Activated CD4-positive, alpha-beta T cell treated with anti-CD3 and anti-CD28 coated beads, Interleukin-2, Interleukin-6, amounts not matched to agents 100 ng/mL and 50 ng/mL, durations not matched to agents 16 hours and 8 hours (primary cell): ENCODE measurements at places on chromosomes 7 and 10.

DNA sequence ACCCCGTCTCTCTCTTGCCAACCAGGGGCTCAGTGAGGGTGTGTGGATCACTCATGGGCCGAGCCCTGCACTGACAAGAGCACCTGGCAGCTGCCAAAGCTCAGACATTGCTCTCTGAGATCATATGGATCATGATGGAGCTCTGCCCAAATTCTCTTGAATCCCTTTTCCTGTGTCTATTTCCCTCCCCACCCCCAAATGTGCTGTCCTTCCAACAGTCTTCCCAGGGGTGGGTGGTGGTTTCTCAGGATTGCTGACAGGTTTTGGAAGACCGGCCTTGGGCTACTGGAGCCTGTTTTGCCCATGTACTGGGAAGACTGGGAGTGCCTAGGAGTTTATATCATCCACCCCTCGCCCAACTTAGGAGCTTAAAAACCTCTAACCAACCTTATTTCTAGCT lies 10.5 kb downstream of the ARHGAP22 start:
- no peak for DNase-seq

DNA sequence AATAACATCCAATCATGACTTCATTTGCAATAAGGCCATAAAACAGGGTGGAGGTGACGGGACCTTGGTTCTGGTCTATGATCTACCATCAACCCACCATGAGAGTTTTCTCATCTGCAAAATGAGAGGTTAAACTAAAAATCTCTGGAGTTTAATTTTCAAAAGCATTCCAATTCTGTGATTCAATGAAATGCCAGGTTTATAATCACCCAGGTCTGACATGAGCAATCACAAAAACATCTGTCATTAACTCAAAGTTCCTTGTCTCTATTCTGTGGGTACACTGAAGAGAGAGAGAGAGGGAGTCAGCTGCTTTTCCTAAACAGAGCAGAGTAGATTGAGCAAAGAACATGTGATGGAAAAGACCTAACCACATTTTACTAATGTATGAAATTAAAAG lies 75.4 kb downstream of the NUDCD3 start:
- DNase-seq = no peak

DNA sequence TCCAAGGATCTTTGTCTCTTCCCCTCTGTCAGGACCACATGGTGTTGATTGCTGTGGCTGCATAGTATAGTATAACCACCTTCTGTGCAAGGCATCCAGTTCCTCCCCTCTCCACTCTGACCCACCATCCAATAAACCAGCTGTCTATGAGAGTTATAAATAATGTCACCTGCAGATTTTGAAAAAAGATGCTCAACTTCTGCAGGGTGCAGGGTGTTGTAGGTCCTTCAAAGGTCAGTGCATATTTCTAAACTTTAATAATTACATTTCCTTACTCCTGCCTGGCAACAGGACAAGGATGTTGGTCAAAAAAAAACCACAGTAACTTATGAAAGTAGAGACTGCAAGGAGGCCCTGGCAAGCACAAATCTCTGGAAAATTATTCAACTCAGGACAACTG lies 166.2 kb downstream of the PKD1L1 start:
- DNase-seq = no peak

GRCh38 chr10:91614225-91614624 lies 18.6 kb downstream of the PPP1R3C start:
- DNase-seq = no peak

- DNase-seq = no peak
Observed at GRCh38 chr7:144908943-144909556, 73.2 kb upstream of the TPK1 start.

DNA sequence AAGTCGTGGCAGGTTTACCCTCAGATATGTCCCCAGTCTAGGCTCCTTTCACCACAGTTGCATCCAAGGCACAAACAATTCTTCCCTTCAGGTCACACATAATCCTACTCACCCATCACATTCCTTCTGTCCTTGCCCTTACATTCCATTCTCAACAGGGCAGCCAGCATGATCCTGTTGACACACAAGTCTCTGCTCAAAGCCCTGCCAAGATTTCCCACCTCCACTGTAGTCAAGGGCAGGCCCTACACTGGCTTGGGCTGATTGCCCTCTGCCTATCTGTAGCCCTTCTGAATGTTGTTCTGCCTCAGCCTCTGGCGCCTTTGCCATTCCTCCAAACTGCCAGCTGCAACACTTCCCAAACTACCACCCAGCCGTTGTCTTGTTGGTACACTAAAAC lies 187.9 kb upstream of the AKR1E2 start:
- no peak for DNase-seq

GRCh38 chr7:43018446-43018845 lies 86.3 kb downstream of the MRPL32 start:
- DNase-seq = no peak

DNA sequence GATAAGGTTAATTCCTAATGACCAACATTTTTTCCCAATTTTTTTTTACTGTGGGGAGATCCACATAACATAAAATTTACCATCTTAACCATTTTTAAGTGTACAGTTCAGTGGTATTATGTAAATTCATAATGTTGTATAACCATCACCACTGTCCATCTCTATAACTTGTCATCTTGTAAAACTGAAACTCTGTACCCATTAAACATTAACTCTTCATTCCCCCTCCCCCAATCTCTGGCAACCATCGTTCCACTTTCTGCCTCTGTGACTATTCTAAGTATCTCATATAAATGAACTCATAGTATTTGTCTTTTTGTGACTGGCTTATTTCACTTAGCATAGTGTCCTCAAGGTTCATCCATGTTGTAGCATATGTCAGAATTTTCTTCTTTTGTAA lies 46.0 kb upstream of the HPS1 start:
- no peak for DNase-seq

DNA sequence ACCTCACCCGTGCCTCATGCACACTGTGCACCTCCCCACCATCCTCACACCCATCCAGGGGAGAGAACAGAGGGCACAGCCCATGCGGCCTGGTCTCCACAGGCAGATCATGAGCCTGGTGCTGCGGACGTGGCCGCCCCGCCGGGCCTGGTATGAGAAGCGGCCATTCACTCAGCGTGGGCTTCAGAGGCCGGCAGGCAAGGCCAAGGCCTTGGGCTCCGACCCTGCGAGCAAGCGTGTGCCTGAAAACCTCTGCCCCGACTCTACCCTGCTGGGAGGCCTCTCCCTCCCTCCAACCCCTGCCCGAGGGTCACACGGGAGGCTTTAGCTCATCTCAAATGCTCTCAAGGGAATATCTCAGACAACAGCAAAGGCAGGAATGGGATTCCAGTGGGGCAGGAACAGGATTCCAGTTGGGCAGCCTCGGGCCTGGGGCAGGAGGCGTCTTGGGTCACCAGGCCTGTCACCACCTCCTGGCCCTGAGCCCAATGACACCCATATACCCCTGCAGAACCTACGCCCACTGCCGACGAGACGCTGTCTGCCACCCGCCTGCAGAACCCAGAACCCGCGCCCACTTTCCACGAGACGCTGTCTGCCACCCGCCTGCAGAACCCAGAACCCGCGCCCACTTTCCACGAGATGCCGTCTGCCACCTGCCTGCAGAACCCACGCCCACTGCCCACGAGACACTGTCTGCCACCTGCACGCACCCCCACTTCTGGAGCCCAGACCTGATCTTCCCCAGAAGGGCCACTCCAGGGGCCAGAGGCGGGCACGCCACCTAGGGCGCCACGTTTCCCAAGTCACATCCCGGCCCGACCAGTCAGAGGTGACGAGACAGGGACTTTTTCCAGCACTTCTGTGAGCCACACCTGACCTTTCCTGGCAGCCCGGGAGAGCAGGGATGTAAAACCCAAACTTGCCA lies 38.9 kb downstream of the ADAP1 start:
- DNase-seq = no peak

GRCh38 chr7:1252540-1253090 lies 19.9 kb downstream of the UNCX start:
- DNase-seq = no peak

DNA sequence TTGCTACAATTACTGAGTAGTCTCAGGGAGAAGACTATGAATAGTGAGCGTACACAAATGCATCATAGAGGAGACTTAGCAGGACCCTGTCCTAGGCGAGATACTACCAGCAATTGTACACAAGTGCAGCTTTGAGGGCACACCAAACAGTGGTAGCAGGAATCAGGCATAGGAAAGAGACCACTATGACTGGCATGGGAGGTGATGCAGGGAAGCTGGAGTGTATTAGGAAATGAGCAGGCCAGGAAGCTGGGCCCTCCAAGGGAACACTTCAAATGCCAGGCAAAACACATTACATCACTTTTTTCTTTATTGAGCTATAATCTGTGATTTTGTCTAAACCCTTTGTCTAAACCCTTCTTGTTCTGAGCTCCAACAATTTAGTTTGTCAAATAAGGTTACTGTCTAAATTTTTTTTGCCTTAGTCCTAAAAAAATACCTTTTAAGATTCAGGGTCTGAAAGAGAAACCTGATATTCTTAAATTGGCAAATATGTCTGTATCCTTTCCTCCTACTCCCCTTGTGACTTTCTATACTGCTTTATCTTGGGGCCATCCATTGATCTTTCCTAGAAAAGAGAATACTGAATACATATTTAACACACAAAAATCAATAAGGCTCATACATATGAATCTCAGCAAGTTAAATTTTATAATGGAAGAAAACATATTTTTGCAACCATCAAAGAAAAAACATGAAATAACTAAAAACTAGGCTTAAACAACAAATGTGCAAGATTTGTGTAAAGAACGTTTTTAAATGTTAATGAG lies 193.8 kb upstream of the PHYHIPL start:
- no peak for DNase-seq

GRCh38 chr10:62243647-62243997 lies 25.0 kb downstream of the RTKN2 start:
- DNase-seq = peak; percentile 57

- DNase-seq = no peak
Observed at GRCh38 chr10:34444223-34445183, 370.6 kb downstream of the PARD3 start.

DNA sequence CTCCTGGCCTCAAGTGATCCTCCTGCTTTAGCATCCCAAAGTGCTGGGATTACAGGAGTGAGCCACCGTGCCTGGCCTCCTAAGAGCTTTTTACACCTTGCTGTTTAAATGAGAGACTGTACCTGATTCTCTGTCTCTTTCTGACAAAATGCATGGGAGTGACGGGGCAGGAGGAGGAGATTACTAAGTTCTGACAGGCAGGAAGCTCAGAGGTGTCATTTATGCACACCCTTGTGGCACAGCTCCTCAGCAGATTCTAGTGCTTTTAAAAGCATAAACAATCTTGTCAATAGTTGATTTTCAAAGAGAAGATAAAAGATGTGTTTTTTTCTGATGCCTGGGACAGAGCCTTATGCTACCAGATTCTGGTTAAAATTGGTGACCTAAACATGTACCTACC lies 39.7 kb upstream of the STEAP4 start:
- no peak for DNase-seq

- DNase-seq = no peak
Observed at GRCh38 chr7:170551-171363, 21.6 kb upstream of the FAM20C start.

GRCh38 chr7:133614251-133614650 lies 361.4 kb downstream of the EXOC4 start:
- no peak for DNase-seq

DNA sequence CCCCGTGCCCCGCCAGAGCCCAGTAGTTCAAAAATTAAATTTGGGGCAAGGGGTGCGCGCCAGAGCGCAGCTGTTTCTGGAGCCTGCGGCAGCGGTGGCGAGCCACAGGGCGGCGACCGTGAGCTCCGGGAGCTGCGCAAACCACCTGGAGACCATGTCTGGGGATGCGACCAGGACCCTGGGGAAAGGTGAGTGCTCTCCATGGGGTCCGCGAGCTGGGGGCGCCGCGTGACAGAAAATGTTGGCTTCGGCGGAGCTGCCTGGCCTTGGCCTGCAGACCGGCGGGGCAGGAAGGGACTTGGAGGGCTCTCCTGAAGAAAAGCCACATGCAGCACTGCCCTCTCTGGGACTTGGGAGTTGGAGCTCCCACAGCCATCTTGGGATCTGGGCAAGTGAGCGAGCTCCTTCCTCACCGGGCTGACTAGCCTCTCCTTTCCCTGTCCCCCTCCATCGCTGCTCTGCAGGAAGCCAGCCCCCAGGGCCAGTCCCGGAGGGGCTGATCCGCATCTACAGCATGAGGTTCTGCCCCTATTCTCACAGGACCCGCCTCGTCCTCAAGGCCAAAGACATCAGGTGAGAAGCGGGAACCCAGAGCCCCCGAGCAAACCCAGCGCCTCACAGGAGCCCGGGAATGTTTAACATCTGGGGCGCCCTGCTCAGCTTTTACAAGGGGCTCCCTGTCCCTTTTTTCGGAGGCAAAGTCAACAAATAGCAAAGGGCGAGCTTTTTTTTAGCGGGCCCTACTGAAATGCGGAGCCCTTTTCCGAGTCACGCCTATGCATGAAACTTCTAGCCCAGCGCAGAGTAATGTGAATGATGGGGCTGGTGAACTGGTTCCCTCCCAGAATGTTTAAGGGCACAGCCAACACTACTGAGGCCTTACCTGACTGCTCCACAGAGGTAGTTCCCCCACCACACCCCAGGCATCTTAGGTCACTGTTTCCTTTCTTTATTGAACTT lies 6.1 kb downstream of the GSTO2 start:
- DNase-seq = peak; percentile 60

- no peak for DNase-seq
Observed at GRCh38 chr10:50384238-50384637, 132.9 kb upstream of the ASAH2 start.

DNA sequence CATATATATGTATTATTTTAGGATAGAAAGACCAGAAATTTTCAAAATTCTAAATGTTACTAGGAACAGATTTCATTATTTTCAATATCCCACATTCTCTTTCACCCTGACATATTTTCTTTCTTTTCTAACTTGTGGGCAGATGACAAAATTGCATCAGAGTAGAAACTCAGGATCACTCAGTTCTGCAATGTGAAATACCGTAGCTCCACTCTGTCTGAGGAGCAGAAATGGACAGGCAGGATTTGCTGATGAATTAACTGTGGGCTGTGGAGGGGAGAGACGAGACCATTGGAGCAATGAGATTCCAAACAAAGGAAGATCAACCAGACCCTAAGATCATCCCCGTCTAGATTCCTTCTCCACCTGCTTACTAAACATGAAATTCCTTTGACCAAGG lies 37.0 kb upstream of the SVOPL start:
- DNase-seq = no peak

DNA sequence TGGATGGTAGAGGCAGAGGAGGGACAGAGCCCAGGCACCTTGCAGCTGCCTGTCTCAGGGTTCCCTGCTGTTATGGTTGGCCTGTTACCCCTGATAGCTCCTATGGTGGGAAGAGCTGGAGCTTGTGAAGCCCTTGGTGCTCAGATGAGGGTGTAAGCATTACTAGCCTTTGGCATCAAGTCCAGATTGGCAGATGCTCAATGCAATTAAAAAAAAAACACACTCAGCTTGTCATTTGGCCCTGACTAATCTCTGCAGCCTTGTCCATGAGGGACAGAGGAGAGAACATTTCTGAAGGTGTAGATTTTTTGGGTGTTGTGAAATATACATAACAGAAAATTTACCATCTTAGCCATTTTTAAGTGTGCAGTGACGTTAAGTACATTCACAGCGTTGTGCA lies 86.3 kb downstream of the PLPP4 start:
- DNase-seq = no peak

GRCh38 chr10:24463611-24464426 lies 254.9 kb downstream of the KIAA1217 start:
- peak; percentile 81 for DNase-seq
